ENCODE measurements at places on chromosomes 5 and 9. TPM values are rescaled to one million over a fixed set of nuclear protein-coding genes. Genes with fewer than 3 reads are reported as not detected.

The PDLIM4 gene
- 3.1 TPM for total RNA-seq

- DNase-seq = no peak
These were observed 23.1 kb upstream of the AKNA start for GRCh38 chr9:114410910-114411309.

DNA sequence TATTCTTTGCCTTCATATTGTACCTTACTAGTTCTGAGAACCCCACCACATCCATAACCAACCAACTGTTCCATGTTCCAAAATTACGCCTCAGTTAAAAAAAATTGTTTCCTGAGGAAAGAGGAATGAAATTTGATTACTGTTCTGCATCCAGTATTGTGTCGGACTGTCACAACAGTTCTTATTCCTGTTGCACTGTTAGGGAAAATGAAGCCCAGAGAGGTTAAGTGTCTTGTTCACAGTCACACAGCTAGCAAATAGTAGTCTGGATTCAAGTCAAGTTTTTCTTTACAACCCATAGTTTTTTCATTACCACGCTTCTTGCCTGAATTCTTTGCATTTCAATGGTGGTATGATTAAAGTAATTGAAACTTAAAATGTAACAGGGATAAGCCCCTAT is 4.4 kb downstream of the FSD1L start:
- DNase-seq = no peak

The TMEM161B gene
- total RNA-seq = 58.3 TPM

The MARCOL gene
- total RNA-seq = not detected

The ADAMTS16 gene
- total RNA-seq = 0.62 TPM

The ADAMTS13 gene
- 2.2 TPM for total RNA-seq

- no peak for DNase-seq
These were observed 90.8 kb downstream of the ARHGAP26 start for GRCh38 chr5:142861011-142861410.

The OCLN gene
- total RNA-seq = 3.6 TPM

GRCh38 chr9:107005201-107005600 is 142.2 kb downstream of the ZNF462 start:
- DNase-seq = no peak

The OR13C2 gene
- total RNA-seq = not detected
